ENCODE measurements at places on chromosomes 2 and 18.

GRCh38 chr2:12070153-12070552 is 323.7 kb downstream of the LPIN1 start:
- no peak for DNase-seq

DNA sequence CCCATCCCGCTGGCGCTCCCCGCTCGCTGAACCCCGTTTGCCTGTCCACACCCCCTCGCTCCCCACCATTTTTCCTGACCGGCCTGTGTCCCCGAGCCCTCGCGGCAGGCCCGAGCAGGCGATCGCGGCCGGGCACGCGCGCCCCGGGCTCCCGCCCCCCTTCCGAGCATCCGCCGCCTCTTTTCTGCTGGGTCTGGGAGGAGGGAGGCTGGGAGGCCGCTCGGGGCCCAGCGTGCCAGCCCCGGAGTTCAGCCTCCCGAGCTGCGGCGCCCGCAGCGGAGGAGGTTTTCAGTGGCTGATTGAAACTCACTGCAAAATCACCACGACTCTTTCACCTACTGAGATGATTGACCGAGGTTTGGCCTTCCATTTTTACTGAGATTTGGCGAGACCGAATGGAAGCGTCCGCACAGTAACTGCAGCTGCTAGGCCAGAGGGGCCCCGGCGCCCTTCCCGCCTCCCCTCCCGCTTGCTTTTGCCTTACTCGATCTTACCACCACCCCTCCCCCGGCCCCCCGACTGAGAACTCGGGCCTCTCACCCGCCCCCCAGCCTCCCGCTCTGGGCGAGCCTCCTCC is 4.8 kb downstream of the SOX11 start:
- DNase-seq: no peak

- no peak for DNase-seq
Observed at GRCh38 chr2:182941919-182942318, 75.5 kb upstream of the FRZB start.

GRCh38 chr18:74895686-74896085 is 298.0 kb downstream of the ZNF407 start:
- no peak for DNase-seq

Measured in activated CD4-positive, CD25-positive, alpha-beta regulatory T cell treated with anti-CD3 and anti-CD28 coated beads, Interleukin-2, amount 50 U/mL, for 72 hours (primary cell).